ENCODE measurements at places on chromosomes 12 and 14.

- H3K27me3 ChIP-seq = no peaks in the 10 kb centered on the region
- H3K4me1 ChIP-seq = peaks cover 33% of the 10 kb centered on the region
- no peaks in the 10 kb centered on the region for H3K36me3 ChIP-seq
- no peak overlapping the region for H3K27ac ChIP-seq
- no peak overlapping the region for H3K4me3 ChIP-seq
Measured at GRCh38 chr12:20411345-20411744, 43.0 kb downstream of the PDE3A start.

- peaks cover 7% of the 10 kb centered on the region for H3K27me3 ChIP-seq
- H3K36me3 ChIP-seq = no peaks in the 10 kb centered on the region
- H3K4me1 ChIP-seq = no peaks in the 10 kb centered on the region
- no peak for DNase-seq
- H3K27ac ChIP-seq = no peak overlapping the region
- H3K4me3 ChIP-seq = no peak overlapping the region
Measured at GRCh38 chr14:23930742-23931141, 22.8 kb upstream of the DHRS4 start.

DNA sequence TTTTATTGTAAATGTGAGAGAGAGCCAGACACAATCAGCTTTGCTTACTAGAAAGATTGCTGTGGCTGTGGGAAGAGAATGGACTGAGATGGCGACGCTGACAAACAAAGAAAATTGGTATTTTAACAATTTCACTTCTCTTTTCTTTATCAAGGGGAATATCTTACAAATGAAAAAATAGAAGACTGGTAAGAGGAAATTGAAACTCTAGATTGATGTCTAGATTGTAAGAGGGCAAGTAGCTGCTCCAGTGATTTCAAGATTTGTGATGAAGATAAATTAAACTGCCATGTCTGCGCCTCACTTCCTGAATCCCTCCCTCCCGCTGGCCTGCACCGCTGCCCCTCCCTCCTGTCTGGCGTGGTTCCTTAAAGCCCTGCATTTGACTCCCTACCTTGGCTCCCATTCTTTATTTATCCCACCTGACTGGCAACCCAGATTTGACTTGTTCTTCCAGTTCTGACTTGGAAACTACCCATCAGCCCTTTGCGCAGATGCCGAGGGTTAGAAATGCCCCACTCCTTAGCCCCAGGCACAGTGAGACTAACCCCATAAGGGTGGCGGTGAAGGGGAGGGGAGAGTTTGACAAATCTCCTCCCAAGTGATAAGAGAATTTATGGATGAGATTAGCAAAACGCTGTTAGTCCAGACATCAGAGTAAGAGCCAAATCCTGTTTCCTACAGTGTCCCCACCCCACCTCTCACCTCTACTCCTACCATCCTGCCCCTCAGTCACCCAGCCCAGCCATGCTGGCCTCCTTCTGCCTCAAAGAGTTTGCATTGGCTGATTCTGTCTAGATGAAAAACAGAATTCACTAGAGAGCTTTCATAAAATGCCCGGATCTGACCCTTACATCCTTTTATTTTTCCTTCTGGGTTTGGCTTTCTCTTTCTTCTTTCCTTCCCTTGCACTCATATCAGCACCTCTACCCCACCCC is 125.3 kb upstream of the ATF7IP start:
- peaks cover 34% of the 10 kb centered on the region for H3K4me1 ChIP-seq
- peak overlapping the region; percentile 48 for H3K4me3 ChIP-seq
- H3K27ac ChIP-seq = peak overlapping the region; percentile 87
- no peaks in the 10 kb centered on the region for H3K27me3 ChIP-seq
- H3K36me3 ChIP-seq = peaks cover 16% of the 10 kb centered on the region
- DNase-seq = peak; percentile 42

DNA sequence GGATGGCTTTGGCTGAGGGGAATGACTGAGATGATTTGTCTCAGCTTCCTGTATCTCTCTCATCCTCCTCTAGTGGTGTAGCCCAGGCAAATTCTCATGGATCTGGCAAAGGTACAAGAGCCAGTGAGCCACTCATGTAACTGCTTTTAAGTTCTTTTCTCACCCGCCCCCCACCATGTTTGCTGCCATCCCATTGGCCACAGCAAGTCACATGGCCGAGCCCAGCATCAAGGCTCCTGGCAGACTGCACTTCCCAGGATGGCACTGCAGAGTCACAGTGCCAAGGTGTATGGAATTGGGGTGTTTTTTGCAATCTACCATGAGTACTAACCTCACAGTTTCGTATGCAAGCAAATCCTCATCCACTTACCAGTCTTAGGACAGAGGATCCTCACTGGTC is 50.9 kb downstream of the CHST11 start:
- H3K4me3 ChIP-seq = no peak overlapping the region
- peak overlapping the region; percentile 81 for H3K27ac ChIP-seq
- peaks cover 73% of the 10 kb centered on the region for H3K4me1 ChIP-seq

GRCh38 chr14:77622366-77622961 is 6.0 kb upstream of the SPTLC2 start:
- H3K36me3 ChIP-seq = no peaks in the 10 kb centered on the region
- no peak for DNase-seq
- H3K4me3 ChIP-seq = no peak overlapping the region
- peaks cover 8% of the 10 kb centered on the region for H3K4me1 ChIP-seq
- no peak overlapping the region for H3K27ac ChIP-seq

- peaks cover 74% of the 10 kb centered on the region for H3K4me1 ChIP-seq
- H3K36me3 ChIP-seq = peaks cover 46% of the 10 kb centered on the region
- no peak overlapping the region for H3K4me3 ChIP-seq
- no peak for DNase-seq
- no peak overlapping the region for H3K27ac ChIP-seq
Measured at GRCh38 chr12:42448841-42449240, 122.9 kb downstream of the PPHLN1 start.

GRCh38 chr14:57246933-57247657 is 21.6 kb downstream of the EXOC5 start:
- H3K4me1 ChIP-seq = peaks cover 2% of the 10 kb centered on the region
- no peak for DNase-seq
- no peaks in the 10 kb centered on the region for H3K27me3 ChIP-seq
- no peak overlapping the region for H3K27ac ChIP-seq
- H3K36me3 ChIP-seq = peaks cover 4% of the 10 kb centered on the region

- H3K27ac ChIP-seq = no peak overlapping the region
- no peak overlapping the region for H3K4me3 ChIP-seq
- no peak for DNase-seq
Measured at GRCh38 chr12:21828779-21829178, 54.3 kb upstream of the KCNJ8 start.

DNA sequence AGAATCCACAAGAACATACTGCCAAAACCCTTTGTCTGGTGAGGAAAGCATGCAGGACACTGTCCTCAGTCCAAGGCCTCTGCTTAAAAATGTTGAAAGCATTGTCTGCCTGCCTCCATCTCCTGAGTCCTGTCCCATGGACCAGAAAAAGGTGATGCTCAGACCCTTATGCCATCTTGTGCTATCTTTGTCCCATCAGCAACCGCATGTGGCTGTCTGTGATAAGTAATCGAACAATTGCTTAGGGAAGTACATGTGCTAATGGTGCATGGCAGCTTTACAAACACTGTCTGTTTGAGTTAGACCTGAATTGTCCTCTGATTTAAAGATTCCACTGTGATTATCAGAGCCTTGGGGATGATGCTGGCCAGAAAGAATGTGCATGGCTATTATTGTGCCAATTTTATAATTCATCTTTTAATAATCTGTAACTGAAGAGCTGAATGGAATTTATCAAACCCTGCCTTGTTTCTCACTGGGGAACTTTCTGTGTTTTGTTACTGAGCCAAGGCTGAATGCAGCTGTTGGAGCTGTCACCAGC is 177.5 kb downstream of the DACT1 start:
- H3K4me3 ChIP-seq = no peak overlapping the region
- no peak for DNase-seq
- no peak overlapping the region for H3K27ac ChIP-seq

DNA sequence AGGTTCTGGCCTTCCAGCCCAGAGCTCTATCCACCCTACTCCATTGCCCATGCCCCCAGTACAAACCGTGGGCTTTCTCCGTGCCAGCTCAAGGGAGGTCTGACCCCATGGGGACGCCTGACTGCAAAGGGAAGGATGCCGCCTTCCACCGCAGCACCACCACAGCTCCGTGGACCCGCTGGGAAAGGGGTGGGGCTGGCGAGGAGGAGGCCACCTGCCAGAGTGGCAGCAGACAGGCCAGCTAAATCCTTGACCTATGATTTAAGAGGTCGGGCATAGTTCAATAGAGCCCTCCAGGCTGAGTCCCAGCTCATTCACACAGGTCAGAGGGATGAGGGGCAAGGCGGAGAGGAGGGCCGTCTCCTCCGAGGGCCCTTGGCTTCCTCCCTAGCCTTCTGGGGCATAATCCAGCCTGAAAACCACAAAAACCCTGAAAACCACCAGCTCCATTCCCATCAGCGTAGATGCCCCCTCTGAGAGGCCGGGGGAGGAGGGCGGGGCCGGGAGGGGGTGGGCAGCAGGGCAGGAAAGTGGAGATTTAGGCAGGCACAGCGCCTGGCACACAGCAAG is 14.9 kb upstream of the FIGNL2 start:
- H3K4me1 ChIP-seq = peaks cover 47% of the 10 kb centered on the region
- H3K4me3 ChIP-seq = peak overlapping the region; percentile 71
- peaks cover 59% of the 10 kb centered on the region for H3K27me3 ChIP-seq
- no peaks in the 10 kb centered on the region for H3K36me3 ChIP-seq
- H3K27ac ChIP-seq = peak overlapping the region; percentile 58
- no peak for DNase-seq

DNA sequence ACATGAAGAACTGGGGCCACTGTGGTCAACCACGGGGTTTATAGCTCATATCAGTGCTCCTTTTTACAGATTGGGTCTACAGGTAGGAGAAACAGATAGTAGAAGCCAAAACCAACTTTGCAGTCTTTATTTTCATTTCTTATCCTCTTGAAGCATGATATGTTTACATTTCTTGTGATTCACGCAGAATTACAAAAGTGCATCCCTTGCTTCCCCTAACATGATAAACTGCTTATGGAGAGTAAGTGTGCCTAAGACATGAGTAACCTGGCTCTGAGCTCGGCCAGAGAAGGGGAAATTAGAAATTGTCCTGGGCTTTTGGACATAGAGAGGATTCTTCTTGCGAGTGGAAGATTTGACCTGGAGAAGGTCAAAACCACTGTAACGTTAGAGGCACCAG is 18.4 kb downstream of the PWP1 start:
- no peak for DNase-seq
- H3K4me3 ChIP-seq = no peak overlapping the region
- no peaks in the 10 kb centered on the region for H3K27me3 ChIP-seq
- peaks cover 91% of the 10 kb centered on the region for H3K36me3 ChIP-seq
- no peaks in the 10 kb centered on the region for H3K4me1 ChIP-seq
- no peak overlapping the region for H3K27ac ChIP-seq

DNA sequence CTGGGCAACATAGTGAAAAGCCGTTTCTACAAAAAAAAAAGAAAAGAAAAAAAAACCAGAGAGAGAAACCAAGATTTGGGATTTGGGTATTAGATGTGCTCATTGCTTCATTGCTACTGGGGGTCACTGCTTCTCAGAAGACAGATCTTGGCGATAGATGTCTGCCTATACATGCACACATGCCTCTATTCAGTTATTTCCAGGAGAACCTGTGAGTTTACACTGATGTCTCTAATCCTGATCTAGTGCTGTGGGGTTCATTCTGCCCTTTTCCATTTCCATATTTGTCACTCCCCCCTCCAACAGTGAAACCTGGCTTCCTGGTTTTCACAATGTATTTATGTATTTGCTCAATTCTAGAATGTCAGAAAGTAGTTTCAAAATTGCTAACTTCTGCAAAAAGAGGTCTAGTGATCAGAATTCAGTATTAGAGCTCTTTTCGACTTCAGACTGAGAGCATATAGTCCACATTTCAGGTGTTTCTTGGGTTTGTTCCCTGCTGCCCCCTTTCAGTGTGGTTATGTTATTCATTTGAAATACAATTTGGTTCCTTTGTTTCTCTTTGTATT is 111.0 kb downstream of the SLC25A47 start:
- H3K4me1 ChIP-seq = peaks cover 2% of the 10 kb centered on the region
- no peak overlapping the region for H3K27ac ChIP-seq
- H3K36me3 ChIP-seq = no peaks in the 10 kb centered on the region
- H3K4me3 ChIP-seq = no peak overlapping the region
- no peaks in the 10 kb centered on the region for H3K27me3 ChIP-seq

DNA sequence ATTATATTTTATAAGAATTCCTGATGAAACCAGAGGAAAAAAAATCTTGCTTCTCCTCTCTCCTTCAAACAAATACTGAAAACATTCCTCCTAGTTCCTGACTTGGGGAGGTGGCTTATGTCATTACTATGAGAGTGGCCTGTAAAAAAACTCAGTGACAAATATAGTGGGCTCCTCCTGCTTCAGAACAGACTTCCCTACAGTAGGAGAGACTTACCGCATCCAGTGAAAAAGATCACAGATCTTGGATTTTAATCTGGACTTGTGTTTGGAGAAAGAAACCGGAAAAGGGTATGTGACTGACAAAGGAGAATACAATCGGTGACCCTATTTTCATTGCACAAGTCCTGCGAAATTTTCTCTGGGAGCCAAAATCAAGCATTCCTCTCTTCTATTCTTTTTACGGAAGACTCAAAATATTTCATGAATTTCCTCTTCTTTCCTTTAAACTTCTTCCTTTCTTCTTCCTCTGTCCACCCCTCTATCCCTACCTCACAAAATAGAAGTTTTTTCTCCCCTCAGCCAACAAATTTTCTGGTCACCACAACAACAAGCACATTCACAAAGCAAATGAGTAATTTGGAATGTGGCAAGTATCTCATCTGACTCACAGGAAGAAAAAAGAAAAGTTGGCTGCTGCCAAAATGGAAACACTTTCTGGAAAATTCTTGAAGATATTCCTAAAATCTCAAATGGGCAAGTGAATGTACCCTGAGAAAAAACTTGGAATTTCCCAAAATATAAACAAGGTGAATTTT is 185.1 kb upstream of the CDKN3 start:
- no peak for DNase-seq
- H3K36me3 ChIP-seq = no peaks in the 10 kb centered on the region
- H3K4me1 ChIP-seq = no peaks in the 10 kb centered on the region
- H3K27ac ChIP-seq = no peak overlapping the region
- H3K4me3 ChIP-seq = no peak overlapping the region
